Smooth muscle cell of trachea (primary cell): ENCODE measurements at places on chromosomes 13 and 19. TPM values are rescaled to one million over a fixed set of nuclear protein-coding genes. Genes with fewer than 3 reads are reported as not detected.

The ALOX5AP gene
- total RNA-seq, result 0.29 and 0.50 TPM in 2 replicates

The KASH5 gene
- 0.17 TPM in 1 of 2 replicates, not detected in the other for total RNA-seq

The CD177 gene
- total RNA-seq, result under 0.01 and 0.17 TPM in 2 replicates

The KIR2DL4 gene
- total RNA-seq, result not detected in 2 replicates

The DUS3L gene
- total RNA-seq, result 23.3 and 27.6 TPM in 2 replicates

The PRR22 gene
- 0.44 and 0.50 TPM in 2 replicates for total RNA-seq

The TUBA3C gene
- total RNA-seq, result 0.15 TPM in 1 of 2 replicates, not detected in the other

The CADM4 gene
- 3.8 and 11.6 TPM in 2 replicates for total RNA-seq
